ENCODE measurements at places on chromosomes 12 and 14.

DNA sequence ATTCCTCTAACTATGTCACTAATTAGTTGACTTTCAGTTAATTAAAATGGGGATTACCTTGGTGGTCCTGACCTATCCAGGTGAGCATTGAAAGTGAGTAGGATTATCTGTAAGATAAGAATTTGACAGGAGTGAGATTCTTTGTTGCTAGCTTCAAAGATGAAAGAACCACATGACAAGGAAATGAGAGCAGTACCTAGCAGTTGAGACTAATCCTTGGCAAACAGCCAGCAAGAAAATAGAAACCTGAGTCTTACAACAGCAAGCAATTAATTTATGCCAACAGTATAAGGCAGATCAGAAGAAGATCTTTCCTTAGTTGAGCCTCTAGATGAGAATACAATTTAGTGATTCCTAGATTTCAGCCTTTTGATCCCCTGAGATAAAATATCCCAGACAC lies 1058.4 kb downstream of the LRFN5 start:
- DNase-seq = no peak

DNA sequence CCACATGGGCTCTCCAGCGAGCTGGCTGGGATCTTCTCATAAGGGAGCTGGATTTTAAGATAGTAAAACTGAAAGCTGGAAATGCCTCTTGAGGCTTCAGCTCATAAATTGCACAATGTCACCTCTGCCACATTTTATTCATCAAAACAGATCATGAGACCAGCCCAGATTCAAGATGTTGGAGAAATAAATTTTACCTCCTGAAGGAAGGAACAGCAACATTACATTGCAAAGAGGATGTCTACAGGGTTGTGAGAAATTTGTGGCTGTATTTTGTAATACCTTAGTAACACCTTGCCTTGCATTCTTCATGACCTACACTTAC lies 43.1 kb upstream of the KRR1 start:
- no peak for DNase-seq

DNA sequence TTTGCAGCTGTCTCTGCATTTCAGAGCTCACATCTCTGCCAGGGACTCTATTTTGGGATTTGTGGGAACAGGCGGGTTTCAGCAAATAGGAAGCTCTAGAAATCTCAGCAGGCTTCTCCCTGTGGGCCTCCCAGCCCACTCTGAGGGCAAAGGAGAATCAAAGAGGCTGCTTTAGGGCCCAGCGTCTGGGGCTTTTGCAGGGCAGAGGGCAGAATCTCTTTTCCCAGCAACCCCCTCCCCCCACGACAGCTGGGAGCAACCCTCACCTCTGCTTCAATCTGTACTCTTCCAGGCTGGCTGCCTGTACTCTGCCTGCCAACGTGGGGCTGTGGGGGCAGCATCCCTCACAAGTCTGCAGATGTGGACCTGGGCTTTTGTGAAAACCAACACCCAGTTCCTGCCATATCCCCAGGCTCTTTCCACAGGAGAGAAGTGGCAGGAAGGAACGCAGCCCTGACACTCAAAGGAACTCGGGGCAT lies 529.6 kb upstream of the TBX3 start:
- DNase-seq = no peak

DNA sequence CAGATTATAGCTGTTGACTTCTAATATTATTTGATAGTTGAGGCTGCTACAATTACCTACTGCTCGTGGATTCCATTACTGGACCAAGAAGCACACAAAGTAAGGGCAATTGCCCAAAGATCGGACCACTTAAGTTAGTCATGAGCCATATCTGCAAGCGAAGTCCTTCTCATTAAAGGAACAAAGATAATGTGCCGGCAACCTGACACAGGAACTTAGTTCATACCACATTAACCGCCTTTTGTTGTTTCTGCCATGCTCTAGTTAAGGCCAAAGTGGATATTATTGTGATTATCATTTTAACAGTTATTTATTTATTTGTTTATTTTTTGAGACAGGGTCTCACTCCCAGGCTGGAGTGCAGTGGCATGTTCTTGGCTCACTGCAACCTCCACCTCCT lies 38.1 kb upstream of the TMED10 start:
- DNase-seq = no peak

DNA sequence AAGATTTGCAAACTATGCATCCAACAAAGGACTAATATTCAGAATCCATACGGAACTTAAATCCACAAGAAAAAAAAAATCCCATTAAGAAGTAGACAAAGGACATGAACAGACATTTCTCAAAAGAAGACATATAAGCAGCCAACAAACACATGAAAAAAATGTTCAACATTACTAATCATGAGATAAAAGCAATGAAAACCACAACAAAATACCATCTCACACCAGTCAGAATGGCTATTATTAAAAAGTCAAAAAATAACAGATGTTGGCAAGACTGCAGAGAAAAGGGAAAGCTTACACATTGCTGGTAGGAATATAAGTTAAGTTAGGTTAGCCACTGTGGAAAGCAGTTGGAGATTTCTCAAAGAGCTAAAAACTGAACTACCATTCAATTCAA lies 16.2 kb downstream of the CDK17 start:
- no peak for DNase-seq

- no peak for DNase-seq
Measured at GRCh38 chr14:50524060-50524459, 8.3 kb downstream of the MAP4K5 start.

Measured in NCI-H2081 treated with DMSO at 0.1 percent for 48 hours (cell line).